ENCODE measurements at places on chromosomes 5 and 9. TPM values are rescaled to one million over a fixed set of nuclear protein-coding genes. Genes with fewer than 3 reads are reported as not detected.

- no peaks in the 10 kb centered on the region for H3K36me3 ChIP-seq
- DNase-seq, result no peak
- no peak overlapping the region for H3K27ac ChIP-seq
- H3K4me3 ChIP-seq, result no peak overlapping the region
Observed at GRCh38 chr5:59436364-59437148, 457.0 kb downstream of the PDE4D start.

GRCh38 chr5:36365896-36366295, 64.2 kb upstream of the RANBP3L start:
- H3K4me3 ChIP-seq, result no peak overlapping the region
- peaks cover 3% of the 10 kb centered on the region for H3K4me1 ChIP-seq
- H3K27ac ChIP-seq, result no peak overlapping the region
- no peaks in the 10 kb centered on the region for H3K27me3 ChIP-seq

The ZNF608 gene
- 20.4 TPM for total RNA-seq

The SLC46A2 gene
- not detected for total RNA-seq

DNA sequence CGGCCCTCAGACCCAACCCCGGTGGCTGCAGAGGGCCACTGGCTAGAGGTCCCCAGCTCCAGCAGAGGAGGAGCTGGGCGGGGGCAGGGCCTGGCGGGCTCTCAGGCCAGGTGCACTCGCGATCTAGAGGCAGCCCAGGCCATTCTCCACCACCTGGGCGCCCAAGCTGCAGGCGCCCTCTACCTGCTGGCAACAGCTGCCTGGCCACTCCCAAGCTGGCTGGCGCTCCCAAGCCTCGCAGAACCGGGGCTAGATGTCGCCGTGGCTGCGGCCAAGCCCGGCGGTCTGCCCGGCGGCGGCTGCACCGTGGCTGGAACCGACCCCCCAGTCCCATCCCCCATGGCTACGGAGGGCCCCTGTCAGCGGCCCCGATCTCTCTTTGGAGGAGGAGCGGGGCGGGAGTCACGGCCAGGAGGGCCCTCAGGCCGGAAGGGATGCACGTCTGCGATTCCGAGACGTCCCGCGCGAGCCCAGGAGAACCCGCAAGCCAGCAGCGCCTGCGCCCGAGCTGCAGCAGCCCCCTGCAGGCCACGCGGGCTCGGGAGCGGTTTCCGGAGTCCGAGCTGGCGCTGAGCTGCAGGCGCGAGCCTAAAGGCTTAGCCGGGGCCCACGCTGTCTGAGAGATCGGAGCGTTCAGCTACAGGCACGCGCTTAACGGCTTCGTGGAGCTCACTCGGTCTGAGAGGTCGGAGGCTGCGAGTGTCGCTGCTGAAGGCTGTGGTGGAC, 44.3 kb upstream of the BICD2 start:
- H3K27ac ChIP-seq, result no peak overlapping the region
- peak; percentile 60 for DNase-seq
- H3K4me3 ChIP-seq, result no peak overlapping the region
- H3K4me1 ChIP-seq, result peaks cover 9% of the 10 kb centered on the region

The DEPDC1B gene
- 1.1 TPM for total RNA-seq

- H3K36me3 ChIP-seq, result no peaks in the 10 kb centered on the region
- no peak overlapping the region for H3K4me3 ChIP-seq
- H3K27ac ChIP-seq, result no peak overlapping the region
- DNase-seq, result no peak
- H3K27me3 ChIP-seq, result no peaks in the 10 kb centered on the region
Observed at GRCh38 chr9:130147910-130148309, 24.3 kb upstream of the NCS1 start.

The TLX3 gene
- total RNA-seq, result not detected

DNA sequence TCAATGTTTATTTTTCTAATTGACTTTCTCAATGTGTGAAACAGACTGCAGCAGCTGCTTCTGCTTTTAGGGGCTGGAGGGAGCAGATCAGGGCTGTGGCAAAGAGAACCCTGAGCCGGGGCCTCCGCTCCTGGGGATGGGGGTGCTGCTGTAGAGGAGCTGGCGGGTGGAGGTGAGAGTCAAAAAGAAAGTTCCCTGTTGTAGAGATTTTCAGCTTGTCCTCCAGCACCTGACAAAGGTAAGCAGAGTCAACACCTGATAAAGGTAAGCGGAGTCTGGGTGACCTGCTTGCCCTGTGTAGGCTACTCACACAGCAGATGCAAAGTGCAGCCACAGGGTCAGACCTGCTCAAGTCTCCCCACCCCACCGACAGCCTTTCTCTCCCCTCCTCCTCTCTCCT, 252.4 kb upstream of the IRX1 start:
- no peaks in the 10 kb centered on the region for H3K36me3 ChIP-seq
- H3K4me3 ChIP-seq, result no peak overlapping the region

- no peaks in the 10 kb centered on the region for H3K36me3 ChIP-seq
- no peak overlapping the region for H3K4me3 ChIP-seq
- no peak overlapping the region for H3K27ac ChIP-seq
- DNase-seq, result no peak
Observed at GRCh38 chr5:137282216-137282615, 216.9 kb downstream of the SPOCK1 start.

The SLC12A7 gene
- 23.2 TPM for total RNA-seq

GRCh38 chr5:103126557-103126956, 6.5 kb downstream of the PPIP5K2 start:
- no peak overlapping the region for H3K4me3 ChIP-seq
- no peak overlapping the region for H3K27ac ChIP-seq
- H3K36me3 ChIP-seq, result no peaks in the 10 kb centered on the region

The SLC31A1 gene
- total RNA-seq, result 8.4 TPM

The PCDHAC1 gene
- total RNA-seq, result 0.46 TPM

GRCh38 chr5:110442856-110443255, 283.6 kb downstream of the TMEM232 start:
- H3K36me3 ChIP-seq, result no peaks in the 10 kb centered on the region
- no peak for DNase-seq
- H3K4me1 ChIP-seq, result no peaks in the 10 kb centered on the region
- no peak overlapping the region for H3K4me3 ChIP-seq
- no peaks in the 10 kb centered on the region for H3K27me3 ChIP-seq
- H3K27ac ChIP-seq, result no peak overlapping the region

The FOXD4L6 gene
- total RNA-seq, result not detected

The SLC26A2 gene
- total RNA-seq, result 13.1 TPM

GRCh38 chr9:105073147-105073546, 145.2 kb upstream of the ABCA1 start:
- no peak overlapping the region for H3K4me3 ChIP-seq
- H3K27ac ChIP-seq, result no peak overlapping the region
- no peak for DNase-seq
- H3K36me3 ChIP-seq, result no peaks in the 10 kb centered on the region
- H3K4me1 ChIP-seq, result no peaks in the 10 kb centered on the region
- H3K27me3 ChIP-seq, result no peaks in the 10 kb centered on the region

GRCh38 chr9:123710299-123710698, 219.6 kb downstream of the DENND1A start:
- no peak overlapping the region for H3K4me3 ChIP-seq
- H3K27me3 ChIP-seq, result no peaks in the 10 kb centered on the region
- H3K36me3 ChIP-seq, result no peaks in the 10 kb centered on the region
- no peak overlapping the region for H3K27ac ChIP-seq
- no peaks in the 10 kb centered on the region for H3K4me1 ChIP-seq
- no peak for DNase-seq

DNA sequence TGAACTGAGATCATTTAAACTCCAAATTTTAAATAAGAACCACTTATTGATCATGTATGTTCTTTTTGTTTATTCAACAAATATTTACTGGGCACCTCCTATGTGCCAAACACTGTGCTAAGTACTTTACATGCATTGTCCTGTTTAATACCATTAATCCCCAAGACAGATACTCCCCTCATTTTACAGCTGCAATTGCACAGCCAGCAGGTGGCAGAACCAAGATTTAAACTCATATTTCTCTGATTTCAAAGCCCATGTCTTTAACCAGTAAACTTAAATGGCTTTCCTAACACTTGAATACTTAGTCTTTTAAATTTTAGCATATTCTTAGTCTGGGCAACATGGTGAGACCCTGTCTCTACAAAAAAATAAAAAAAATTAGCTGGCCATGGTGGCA, 43.4 kb upstream of the KIAA1958 start:
- no peak overlapping the region for H3K4me3 ChIP-seq
- no peaks in the 10 kb centered on the region for H3K27me3 ChIP-seq
- peaks cover 1% of the 10 kb centered on the region for H3K4me1 ChIP-seq
- H3K36me3 ChIP-seq, result no peaks in the 10 kb centered on the region
- H3K27ac ChIP-seq, result no peak overlapping the region
- no peak for DNase-seq
